CD8-positive, alpha-beta memory T cell (primary cell): ENCODE measurements at places on chromosomes 4 and X. TPM values are rescaled to one million over a fixed set of nuclear protein-coding genes. Genes with fewer than 3 reads are reported as not detected.

DNA sequence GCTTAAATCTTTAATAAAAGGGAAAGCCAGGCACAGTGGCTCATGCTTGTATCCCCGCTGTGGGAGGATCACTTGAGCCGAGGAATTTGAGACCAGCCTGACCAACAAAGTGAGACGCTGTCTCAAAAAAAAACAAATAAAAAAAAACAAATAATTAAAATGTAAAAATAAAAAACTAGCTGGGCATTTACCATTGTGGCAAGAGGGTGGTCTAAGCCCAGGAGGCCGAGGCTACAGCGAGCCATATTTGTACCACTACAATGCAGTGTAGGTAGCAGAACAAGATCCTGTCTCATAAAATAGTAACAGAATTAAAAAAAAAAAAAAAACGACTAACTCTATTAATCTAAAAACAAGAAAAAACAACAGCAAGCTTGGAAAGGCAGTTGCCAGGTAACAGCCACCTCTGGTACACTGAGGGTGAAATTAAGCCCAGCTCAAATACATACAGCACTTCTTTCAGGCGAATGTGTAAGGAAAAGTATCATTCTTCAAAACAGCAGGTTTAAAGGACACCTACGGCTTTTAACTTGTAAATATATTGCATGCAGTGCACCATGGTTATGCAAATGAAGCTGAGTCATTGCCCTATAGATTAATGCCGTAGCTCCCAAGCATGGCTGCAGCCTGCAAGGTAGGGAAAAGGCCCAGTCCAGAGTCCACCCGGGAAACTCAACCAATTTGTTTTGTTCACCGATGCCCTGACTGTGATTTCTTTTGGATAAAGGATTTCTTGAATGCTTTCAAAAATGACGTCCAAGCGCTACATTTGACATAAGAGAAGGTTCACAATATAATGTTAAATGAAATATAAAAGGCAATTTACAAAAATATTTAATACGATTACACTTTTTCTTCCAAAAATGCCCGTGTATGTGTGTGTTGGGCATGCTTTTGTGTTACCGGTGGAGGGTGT, 14.5 kb upstream of the TXLNG start:
- no peak for DNase-seq
- H3K27ac ChIP-seq = peak overlapping the region; percentile 24
- no peaks in the 10 kb centered on the region for H3K27me3 ChIP-seq
- H3K4me1 ChIP-seq = no peaks in the 10 kb centered on the region
- H3K36me3 ChIP-seq = no peaks in the 10 kb centered on the region

DNA sequence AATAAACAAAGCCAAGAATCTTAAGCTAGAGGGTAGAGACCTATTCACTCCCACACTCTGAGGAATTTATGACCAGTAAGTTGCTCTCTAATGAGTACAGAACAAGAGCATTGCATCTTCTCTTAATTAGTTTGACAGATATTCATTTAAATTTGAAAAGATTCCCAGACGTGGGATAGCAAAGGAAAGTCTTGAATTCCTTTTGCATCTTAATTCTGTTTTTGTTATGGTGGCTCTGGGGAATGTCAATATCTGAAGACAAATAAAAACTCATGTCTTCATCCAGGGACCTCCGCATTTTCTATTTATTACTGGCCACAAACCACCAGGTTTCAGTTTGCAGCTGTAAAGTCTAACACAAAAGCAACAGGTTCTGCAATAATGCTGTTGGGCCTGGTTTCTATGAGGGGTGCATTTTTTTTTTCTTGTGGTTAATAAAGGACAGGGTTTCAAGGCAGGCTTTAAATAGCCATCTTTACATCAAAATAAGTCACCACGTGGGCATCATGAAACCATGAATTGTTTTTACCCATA, 172.3 kb downstream of the SHROOM3 start:
- no peaks in the 10 kb centered on the region for H3K27me3 ChIP-seq
- H3K4me3 ChIP-seq = no peak overlapping the region
- H3K4me1 ChIP-seq = no peaks in the 10 kb centered on the region

GRCh38 chr4:57410331-57411052, 300.3 kb upstream of the IGFBP7 start:
- H3K4me3 ChIP-seq = no peak overlapping the region
- H3K27me3 ChIP-seq = no peaks in the 10 kb centered on the region
- H3K4me1 ChIP-seq = no peaks in the 10 kb centered on the region

- no peaks in the 10 kb centered on the region for H3K27me3 ChIP-seq
- no peak overlapping the region for H3K27ac ChIP-seq
- H3K4me3 ChIP-seq = no peak overlapping the region
- DNase-seq = no peak
Measured at GRCh38 chrX:128599632-128600031, 547.4 kb upstream of the ACTRT1 start.

DNA sequence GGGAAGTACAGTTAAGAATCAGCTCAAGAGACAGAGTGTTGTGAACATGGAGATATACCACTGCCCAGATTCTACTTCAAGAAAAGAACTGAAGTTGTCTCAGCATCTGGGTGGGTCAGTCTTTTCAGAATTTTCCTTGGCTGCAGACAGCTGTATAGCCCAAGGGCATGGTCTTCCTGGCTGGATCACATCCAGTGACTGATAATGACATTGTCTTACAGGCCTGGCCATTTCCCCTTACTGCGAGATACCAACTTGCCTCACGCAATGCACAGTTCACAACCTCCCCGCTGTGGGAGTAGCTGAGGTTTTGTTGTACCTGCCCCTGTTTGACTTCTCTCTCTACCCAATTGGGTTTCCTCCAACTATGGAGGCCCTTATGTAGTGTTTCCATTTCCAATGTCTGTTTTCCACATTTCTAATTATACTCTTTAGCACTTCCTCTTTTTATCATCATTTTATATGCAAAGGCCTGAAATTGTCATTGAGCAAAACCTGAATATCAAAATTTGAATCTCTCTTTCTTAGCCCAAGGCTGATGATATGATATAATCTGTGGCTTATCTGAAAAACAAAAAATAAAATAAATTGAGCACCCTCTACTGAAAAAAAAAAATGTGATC, 209.1 kb downstream of the NAF1 start:
- H3K27me3 ChIP-seq = no peaks in the 10 kb centered on the region
- no peak overlapping the region for H3K27ac ChIP-seq
- H3K4me3 ChIP-seq = no peak overlapping the region
- no peaks in the 10 kb centered on the region for H3K4me1 ChIP-seq

GRCh38 chr4:142377342-142378091, 468.6 kb downstream of the INPP4B start:
- no peaks in the 10 kb centered on the region for H3K27me3 ChIP-seq
- peak overlapping the region; percentile 16 for H3K4me3 ChIP-seq
- H3K27ac ChIP-seq = peak overlapping the region; percentile 13
- peaks cover 74% of the 10 kb centered on the region for H3K4me1 ChIP-seq
- no peaks in the 10 kb centered on the region for H3K36me3 ChIP-seq

GRCh38 chr4:86497980-86498862, 95.9 kb upstream of the PTPN13 start:
- no peak overlapping the region for H3K27ac ChIP-seq
- DNase-seq = no peak
- no peak overlapping the region for H3K4me3 ChIP-seq
- H3K4me1 ChIP-seq = no peaks in the 10 kb centered on the region
- no peaks in the 10 kb centered on the region for H3K36me3 ChIP-seq

Gene XAGE1A
- total RNA-seq = not detected

Gene TLL1
- total RNA-seq = not detected

Gene OTUD6A
- total RNA-seq = not detected

GRCh38 chr4:105181259-105181658, 34.6 kb downstream of the TET2 start:
- DNase-seq = no peak
- H3K36me3 ChIP-seq = no peaks in the 10 kb centered on the region
- no peaks in the 10 kb centered on the region for H3K27me3 ChIP-seq
- H3K4me1 ChIP-seq = peaks cover 4% of the 10 kb centered on the region
- no peak overlapping the region for H3K4me3 ChIP-seq

Gene EDA2R
- total RNA-seq = 2.0 TPM

Gene SSX4
- total RNA-seq = not detected

DNA sequence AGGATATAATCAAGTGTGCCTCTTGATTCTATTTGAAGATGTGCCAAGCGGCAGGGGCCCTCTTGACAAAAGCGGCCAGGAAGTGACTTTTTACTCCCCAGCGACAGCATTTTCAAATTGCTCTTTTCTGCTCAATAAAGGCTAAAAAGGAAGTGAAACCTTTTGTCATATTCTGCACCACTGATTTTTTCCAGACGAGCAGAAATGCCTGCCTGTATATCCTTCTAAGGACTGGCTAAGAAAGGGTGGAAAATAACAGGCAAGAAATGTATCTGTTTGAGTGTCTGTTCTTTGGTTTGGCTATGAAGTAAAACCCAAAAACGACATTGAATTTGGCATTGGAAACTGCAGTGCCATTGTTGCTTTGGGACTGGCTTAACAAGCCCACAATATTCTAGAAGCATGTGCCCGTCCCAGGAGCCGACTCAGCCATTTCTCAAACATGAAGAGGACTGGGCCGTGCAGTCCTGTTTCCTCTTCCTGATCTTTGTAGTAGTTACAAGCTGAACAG, 25.4 kb downstream of the TMSB4X start:
- H3K27me3 ChIP-seq = no peaks in the 10 kb centered on the region
- no peak for DNase-seq
- H3K27ac ChIP-seq = peak overlapping the region; percentile 52
- H3K36me3 ChIP-seq = no peaks in the 10 kb centered on the region
- H3K4me3 ChIP-seq = peak overlapping the region; percentile 38
- H3K4me1 ChIP-seq = peaks cover 76% of the 10 kb centered on the region

DNA sequence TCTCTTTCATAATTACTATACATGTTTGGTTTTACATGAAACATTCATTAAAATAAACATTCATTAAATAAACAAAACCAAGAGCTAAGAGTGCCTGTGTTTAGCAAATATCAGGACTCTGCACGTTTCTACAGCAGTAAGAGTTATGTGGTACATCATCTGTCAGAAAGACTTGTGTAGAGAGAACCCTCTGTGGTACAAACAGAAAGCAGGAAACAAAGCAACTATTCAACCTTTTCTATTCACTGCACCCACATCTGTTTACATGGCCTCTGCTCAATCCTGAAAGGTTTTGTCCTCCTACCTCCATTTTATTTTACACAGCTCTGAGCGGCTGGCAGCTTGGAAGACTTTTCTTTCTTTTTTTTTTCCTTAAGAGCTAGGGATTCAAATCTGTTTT, 90.7 kb upstream of the PCDH18 start:
- no peak for DNase-seq
- no peak overlapping the region for H3K4me3 ChIP-seq
- no peaks in the 10 kb centered on the region for H3K27me3 ChIP-seq
- no peak overlapping the region for H3K27ac ChIP-seq
- no peaks in the 10 kb centered on the region for H3K4me1 ChIP-seq
- no peaks in the 10 kb centered on the region for H3K36me3 ChIP-seq

- no peak overlapping the region for H3K27ac ChIP-seq
- no peak overlapping the region for H3K4me3 ChIP-seq
- DNase-seq = no peak
Measured at GRCh38 chrX:149461746-149462145, 43.4 kb downstream of the IDS start.

GRCh38 chrX:40201329-40201885, 103.6 kb upstream of the BCOR start:
- no peak overlapping the region for H3K4me3 ChIP-seq
- H3K27ac ChIP-seq = no peak overlapping the region
- H3K36me3 ChIP-seq = no peaks in the 10 kb centered on the region
- H3K4me1 ChIP-seq = peaks cover 4% of the 10 kb centered on the region
- DNase-seq = no peak

GRCh38 chrX:4935401-4935800, 1222.0 kb upstream of the PRKX start:
- no peaks in the 10 kb centered on the region for H3K27me3 ChIP-seq
- H3K36me3 ChIP-seq = no peaks in the 10 kb centered on the region
- H3K27ac ChIP-seq = no peak overlapping the region
- no peaks in the 10 kb centered on the region for H3K4me1 ChIP-seq
- H3K4me3 ChIP-seq = no peak overlapping the region
- no peak for DNase-seq

Gene CFP
- total RNA-seq = 1.8 TPM

DNA sequence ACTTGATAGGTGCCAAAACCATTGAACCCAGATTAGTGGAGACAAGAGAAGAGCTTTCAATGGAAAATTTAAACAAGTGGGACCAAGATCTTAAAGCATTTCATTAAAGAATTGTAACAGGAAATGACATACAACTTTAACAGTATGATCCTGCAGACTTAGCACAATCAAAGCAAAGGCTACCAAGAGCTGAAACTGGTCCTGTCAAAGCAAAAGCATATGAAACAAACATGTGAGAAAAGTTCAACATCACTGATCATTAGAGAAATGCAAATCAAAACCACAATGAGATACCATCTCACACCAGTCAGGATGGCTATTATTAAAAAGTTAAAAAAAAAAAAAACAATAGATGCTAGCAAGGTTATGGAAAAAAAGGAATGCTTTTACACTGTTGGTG, 425.6 kb downstream of the IL1RAPL1 start:
- H3K36me3 ChIP-seq = no peaks in the 10 kb centered on the region
- DNase-seq = no peak
- no peaks in the 10 kb centered on the region for H3K27me3 ChIP-seq
- no peak overlapping the region for H3K27ac ChIP-seq

Gene GEMIN8
- 13.3 TPM for total RNA-seq

DNA sequence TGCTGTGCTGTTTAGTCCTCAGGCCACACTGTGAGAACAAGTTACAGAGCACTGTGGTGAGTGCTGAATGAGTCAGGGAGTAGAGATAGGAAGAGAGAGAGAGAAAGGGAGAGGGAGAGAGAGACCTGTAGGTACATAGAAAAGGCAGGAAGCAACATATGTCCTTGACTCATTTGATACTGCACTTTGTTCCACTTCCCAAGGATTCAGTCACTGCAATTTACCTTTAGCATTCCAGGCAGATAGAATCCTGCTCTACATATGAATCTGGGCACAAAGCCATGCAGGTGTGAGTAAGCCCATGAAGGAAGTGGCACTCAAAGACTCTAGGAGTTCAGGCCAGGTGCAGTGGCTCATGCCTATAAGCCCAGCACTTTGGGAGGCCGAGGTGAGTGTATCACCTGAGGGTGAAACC, 1.0 kb upstream of the DAPP1 start:
- H3K27me3 ChIP-seq = no peaks in the 10 kb centered on the region
- no peak for DNase-seq
- no peak overlapping the region for H3K27ac ChIP-seq
- H3K4me1 ChIP-seq = peaks cover 35% of the 10 kb centered on the region

GRCh38 chr4:109588176-109588575, 28.1 kb downstream of the MCUB start:
- H3K4me3 ChIP-seq = peak overlapping the region; percentile 21
- DNase-seq = no peak
- no peaks in the 10 kb centered on the region for H3K27me3 ChIP-seq
- peaks cover 40% of the 10 kb centered on the region for H3K4me1 ChIP-seq
